ENCODE measurements at places on chromosomes 2 and 18.

- no peak for DNase-seq
Measured at GRCh38 chr18:68445668-68446426, 269.1 kb downstream of the TMX3 start.

- no peak for DNase-seq
Measured at GRCh38 chr18:36580874-36581750, 247.7 kb downstream of the TPGS2 start.

DNA sequence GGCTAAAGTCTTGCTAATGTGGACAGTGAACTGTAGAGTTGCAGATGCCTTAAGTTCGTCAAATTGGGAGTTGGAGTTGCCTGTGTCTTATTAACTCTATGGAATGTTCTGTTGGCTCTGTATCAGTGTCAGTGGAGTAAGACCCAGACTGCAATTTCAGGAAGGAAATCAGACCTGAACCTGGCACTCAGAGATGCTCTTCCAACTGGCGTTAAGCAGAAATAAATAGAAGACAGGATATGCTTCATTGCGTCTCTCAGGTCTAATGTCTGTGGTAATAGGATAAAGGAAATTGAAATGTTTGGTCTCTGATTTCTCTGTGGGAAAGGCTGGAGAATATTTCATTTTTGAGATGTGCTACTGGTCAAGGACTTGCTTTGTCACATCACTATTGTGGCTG lies 846.7 kb upstream of the ID2 start:
- DNase-seq, result no peak

GRCh38 chr2:198136142-198136541 lies 331.7 kb downstream of the PLCL1 start:
- no peak for DNase-seq
